Testis (tissue), 5 donors: ENCODE measurements at places on chromosomes 5 and 9. TPM values are rescaled to one million over a fixed set of nuclear protein-coding genes. Genes with fewer than 3 reads are reported as not detected.

- no peak for DNase-seq
Measured at GRCh38 chr9:2837915-2838314, 6.0 kb downstream of the PUM3 start.

DNA sequence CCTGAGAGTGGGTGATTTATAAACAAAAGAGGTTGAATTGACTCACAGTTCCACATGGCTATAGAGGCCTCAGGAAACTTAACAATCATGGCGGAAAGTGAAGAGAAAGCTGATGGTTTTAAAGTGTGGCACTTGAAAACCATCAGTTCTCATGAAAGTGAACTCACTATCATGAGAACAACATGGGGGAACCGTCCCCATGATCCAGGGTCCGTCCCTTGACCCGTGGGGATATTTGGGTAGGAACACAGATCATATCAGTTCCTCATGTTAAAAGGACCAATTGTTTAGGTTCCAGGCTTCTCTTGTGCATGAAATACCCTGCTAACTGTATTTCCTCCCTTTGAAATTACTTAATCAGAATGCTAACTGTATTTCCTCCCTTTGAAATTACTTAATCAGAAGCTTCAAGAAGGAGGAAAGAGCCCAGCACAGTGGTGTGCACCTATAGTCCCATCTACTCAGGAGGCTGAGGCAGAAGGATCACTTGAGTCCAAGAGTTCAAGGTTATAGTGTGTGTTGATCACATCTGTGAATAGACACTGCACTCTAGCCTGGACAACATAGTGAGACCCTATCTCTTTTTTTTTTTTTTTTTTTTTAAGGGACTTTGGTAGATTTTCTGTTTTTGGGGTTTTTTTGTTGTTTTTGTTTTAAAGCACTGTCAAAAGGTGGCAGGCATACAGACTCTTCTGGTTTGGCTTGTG is 24.8 kb downstream of the TTC1 start:
- no peak for DNase-seq

DNA sequence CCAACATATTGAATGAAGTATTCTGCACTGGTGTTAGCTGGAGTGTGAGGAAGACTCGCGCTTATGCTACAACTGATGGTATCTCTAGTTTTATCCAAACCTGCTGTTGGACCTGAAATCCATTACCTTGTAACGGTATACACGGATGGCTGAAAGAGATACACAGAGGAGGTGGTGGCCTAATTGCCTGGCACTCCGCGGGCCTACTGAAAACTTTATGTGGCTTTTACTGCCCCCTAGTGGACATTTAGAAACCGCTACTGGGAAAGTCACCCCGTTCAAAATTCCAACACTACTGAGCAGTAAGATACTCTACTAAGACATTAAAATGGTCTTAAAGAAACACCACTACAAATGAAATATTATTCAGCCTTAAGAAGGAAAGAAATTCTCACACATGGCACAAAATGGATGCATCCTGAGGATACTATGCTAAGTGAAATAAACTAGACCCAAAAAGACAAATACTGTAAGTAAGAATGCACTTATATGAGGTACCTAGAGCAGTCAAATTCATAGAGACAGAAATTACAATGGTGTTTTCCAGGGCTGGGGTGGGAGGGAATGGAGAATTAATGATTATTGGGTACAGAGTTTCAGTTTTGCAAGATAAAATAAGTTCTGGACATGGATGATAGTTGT is 100.4 kb downstream of the TTLL11 start:
- peak; percentile 82 for DNase-seq

DNA sequence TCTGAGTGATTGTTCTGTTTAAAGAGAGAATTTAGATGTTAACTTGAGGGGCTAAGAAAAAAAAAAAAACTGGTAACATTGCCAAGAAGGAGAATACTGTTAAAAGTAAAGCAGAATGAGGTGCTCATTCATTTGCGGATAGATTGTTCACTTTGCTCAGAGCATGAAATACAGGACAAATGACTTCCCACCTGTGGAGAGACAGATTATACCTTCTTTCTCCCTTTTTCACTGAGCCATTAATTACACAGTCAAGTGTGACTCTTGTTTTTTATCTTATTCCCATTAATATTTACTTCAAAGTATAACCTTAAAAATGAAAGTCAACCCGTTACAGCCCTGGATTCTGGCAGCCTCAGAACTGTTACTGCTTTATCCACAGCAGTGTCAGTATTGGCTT is 264.5 kb downstream of the TAF11L14 start:
- DNase-seq: no peak

DNA sequence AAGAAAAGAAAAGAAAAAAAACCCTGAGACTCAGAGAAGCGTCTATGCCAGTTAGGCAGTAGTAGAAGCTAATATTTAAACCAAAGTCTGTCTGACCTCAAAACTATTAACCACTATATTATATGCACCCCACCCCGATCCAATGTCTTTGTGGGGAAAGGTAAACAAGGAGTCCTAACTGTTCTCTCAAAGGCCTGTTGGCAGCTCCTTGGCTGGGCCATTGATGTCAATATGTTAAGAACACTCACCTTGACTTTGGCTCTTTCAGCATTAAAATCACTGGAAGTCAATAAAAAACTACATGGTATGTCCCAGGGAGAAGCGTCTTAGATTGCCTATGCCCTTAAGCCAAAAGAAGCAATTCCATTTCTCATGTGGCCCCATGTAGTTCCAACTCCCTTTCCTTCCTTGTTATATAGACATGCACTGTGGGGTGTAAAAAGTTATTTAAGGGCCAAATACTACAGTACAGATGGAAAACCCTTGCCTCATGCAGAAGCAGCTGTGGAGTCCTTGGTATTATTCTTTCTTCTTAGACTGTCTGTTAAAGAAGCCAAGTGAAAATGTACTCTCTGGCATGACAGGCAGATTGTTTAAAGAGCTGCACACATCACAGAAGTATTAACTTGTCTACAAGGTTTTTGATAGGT is 308.6 kb upstream of the RPS23 start:
- DNase-seq: no peak

DNA sequence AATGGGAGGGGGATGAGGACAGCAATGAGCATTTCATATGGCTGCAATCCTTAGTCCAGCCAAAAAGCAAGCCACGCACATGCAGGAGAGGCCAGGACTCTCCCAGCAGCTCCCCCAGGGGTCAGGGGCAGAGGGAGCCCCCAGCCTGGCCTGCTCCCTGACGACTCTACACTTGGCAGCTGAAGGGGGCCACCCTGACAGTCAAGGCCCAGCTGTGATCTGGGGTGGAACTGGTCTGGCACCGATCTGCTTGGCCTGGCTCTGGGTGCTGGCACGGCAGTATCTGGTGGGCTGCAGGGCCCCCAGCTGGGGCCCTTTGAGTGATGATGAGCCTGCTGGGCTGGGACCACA is 118.1 kb downstream of the ADAMTS2 start:
- DNase-seq: no peak

Gene TEK
- total RNA-seq: 3.2 TPM

Gene MOB3B
- 23.2 TPM for total RNA-seq
